ENCODE measurements at places on chromosomes 4 and X.

- no peak for DNase-seq
These were observed 11.1 kb upstream of the TMEM156 start for GRCh38 chr4:39043058-39043860.

DNA sequence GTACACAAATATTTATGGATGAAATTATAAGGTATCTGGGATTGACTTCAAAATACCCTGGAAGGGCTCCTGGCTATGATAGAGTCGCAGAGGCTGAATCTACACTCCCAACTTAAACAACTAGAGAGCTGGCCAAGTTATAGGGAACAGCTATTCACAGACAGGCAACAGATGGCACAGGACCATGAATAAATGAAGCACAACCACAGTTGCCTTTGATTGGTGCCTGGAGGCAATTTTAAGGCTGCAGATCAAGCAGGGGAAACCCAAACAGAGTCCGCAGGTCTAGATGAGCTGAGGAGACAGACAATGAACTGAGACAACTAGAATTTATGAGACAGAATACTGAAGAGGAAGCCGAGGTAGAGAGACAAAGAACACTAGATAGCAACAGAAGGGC lies 155.9 kb downstream of the EVC2 start:
- no peak for DNase-seq

GRCh38 chr4:80393246-80393969 lies 57.9 kb downstream of the CFAP299 start:
- DNase-seq = no peak

- no peak for DNase-seq
These were observed 228.5 kb downstream of the STIM2 start for GRCh38 chr4:27089186-27089585.

- no peak for DNase-seq
These were observed 70.8 kb upstream of the PGRMC2 start for GRCh38 chr4:128358231-128358912.

DNA sequence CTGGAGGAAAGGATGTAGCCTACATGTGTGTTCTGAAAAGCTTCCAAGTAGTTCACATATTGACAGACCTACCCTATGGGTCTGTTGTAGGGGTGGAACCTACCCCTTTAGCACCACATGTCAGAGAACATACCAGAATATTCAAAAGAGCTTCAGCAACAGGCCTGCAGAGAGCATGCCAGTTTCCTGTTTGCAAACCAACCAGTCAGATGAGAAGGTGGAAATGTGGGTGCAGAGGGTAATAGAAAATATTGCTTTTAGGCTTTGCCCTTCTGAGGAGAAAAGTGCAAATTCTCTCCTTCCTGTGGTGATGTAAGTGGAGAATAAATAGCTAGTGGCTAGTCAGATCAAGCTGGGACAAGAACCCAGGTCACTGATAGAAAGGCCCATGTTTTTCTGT lies 16.4 kb downstream of the INTS6L start:
- no peak for DNase-seq

DNA sequence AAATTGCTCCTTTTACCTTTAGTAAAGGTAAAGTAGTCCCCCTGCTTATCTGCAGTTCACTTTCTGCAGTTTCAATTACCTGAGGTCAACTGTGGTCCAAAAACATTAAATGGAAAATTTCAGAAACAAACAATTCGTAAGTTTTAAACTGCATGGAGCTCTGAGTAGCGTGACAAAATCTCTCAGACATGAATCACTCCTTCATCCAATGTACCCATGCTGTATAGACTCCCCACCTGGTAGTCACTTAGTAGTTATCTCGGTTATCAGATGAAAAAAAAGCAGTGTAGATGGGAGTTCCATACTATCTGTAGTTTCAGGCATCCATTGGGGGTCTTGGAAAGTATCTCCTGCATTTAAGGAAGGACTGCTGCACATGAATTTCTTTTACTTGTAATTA lies 7.7 kb downstream of the UNC5C start:
- DNase-seq = no peak

- DNase-seq = no peak
These were observed 55.5 kb downstream of the BMPR1B start for GRCh38 chr4:94813221-94813620.

- no peak for DNase-seq
These were observed 47.1 kb upstream of the PCDH10 start for GRCh38 chr4:133102043-133102442.

GRCh38 chr4:6772223-6772928 lies 10.2 kb upstream of the KIAA0232 start:
- no peak for DNase-seq

GRCh38 chrX:125622899-125623298 lies 303.2 kb downstream of the TEX13C start:
- no peak for DNase-seq

- no peak for DNase-seq
These were observed 650.2 kb upstream of the DIPK2B start for GRCh38 chrX:45850775-45851433.

DNA sequence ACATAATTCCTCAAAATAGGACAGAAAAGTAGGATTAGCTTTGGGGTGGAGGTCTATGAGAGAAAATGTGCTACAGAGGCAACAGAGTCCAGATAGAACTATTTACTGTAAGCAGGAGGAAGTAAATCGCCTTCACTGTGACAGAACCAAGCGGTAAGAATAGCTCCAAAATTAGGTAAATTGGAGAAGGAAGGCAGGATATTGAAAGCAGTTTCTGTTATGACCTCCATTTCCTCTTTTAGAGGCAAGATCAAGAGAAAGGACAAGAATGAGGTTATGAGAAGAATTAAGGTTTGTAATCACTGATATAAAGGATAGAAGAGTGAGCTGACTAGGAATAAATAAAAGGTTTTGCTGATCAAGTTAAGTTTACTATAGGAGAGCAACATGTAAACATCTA lies 44.1 kb upstream of the NEUROG2 start:
- no peak for DNase-seq

GRCh38 chr4:26272654-26273615 lies 47.9 kb upstream of the RBPJ start:
- no peak for DNase-seq

GRCh38 chr4:158219623-158220022 lies 9.3 kb downstream of the TMEM144 start:
- no peak for DNase-seq

DNA sequence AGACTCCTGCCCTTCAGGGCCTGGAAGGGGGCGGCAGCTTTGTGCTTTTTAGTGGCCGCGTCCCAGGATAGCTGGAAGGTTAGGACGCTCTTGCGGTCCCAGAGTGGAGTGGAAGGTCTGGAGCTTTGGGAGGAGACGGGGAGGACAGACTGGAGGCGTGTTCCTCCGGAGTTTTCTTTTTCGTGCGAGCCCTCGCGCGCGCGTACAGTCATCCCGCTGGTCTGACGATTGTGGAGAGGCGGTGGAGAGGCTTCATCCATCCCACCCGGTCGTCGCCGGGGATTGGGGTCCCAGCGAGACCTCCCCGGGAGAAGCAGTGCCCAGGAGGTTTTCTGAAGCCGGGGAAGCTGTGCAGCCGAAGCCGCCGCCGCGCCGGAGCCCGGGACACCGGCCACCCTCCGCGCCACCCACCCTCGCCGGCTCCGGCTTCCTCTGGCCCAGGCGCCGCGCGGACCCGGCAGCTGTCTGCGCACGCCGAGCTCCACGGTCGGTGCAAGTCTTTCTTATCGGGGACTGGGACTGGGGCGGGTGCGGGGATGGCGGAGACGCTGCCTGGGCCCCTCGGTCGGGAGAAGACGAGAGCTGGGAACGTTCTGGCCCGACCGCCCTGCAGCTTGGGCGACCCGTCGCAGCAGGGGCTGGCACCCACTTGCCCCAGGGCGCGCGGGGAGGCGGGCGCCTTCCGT lies at the start of gene EDNRA:
Gene EDNRA (plus strand): TSS at position 207 of the 686 bp plus-strand sequence. CDS start 4,585 bp downstream, outside the sequence.
- DNase-seq = no peak

- DNase-seq = no peak
These were observed 1.7 kb downstream of the EMD start for GRCh38 chrX:154380787-154381186.

- DNase-seq = no peak
These were observed 162.7 kb upstream of the GALNTL6 start for GRCh38 chr4:171650543-171650942.

- DNase-seq = no peak
These were observed 12.2 kb upstream of the TMEM128 start for GRCh38 chr4:4260185-4260751.

DNA sequence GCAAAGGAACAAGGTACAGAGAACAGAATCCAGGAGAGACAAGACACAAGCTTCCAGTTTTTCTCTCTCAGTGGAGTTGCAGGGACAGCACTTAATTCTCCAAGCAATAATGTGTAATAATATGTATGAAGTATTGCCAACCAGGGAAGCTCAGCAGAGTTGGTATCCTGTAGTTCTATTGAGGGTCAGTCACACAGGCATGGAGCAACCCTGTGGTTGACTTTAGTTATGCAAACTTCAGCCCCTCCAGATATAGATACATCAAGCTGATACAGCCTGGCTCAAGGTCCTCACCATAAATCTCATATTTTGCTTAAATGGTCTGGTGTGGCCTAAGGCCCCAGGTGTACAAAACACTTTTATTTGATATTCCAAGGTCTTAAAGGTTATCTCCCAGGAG lies 248.6 kb upstream of the EPHA5 start:
- no peak for DNase-seq

DNA sequence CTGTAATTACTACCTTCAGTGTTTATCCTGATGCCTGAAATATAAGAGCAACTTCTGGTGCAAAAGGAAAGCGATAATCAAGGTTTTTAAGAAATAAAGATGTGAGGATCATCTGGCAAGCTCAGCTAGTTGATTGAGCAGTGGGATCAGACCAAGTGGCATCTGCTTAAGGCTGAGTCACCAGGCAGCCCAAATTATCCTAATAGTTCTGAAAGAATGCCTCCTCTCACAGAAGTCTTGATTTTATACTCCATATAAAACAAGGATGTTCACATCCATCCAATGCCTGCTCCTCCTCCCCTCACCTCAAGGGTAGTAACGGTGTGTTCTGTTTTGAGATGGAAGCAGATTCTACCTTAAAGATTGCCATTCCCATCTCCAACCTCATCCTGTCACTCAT lies 134.5 kb upstream of the RASGEF1B start:
- DNase-seq = no peak

DNA sequence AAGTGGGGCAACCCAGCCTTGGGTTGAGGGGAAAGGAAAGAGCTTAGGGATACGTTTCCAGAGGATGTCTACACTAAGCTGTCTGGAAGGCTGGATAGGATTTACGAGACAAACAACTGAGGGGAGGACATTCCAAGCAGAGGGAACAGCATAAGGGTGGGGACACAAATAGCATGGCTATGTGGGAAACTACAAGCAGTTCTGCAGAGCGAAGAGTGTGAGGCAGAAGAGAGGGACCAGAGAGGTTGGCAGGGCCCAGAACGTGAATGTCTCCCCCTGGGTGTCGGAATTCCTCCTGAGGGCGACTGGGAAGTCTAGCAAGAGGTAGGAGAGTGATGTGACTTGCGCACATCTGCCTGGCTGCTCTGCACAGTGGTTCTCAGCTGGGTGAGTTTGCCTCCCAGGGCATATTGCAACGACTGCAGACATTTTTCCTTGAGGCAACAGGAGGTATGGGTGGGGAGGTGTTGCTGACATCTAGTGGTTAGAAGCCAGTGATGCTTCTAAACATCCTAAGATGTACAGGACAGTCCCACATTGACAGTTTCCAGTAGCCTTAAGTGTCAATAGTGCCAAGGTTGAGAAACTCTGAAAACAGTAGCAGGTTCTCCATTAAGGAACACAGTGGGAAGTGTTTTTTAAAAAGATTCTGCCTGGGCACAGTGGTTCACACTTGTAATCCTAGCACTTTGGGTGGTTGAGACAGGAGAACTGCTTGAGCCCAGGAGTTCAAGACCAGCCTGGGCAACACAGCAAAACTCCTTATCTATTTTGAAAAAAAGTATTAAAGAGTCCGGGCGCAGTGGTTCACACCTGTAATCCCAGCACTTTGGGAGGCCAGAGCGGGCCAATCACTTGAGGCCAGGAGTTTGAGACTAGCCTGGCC lies 9.2 kb downstream of the NDUFA1 start:
- no peak for DNase-seq

GRCh38 chr4:8129136-8129535 lies 29.5 kb downstream of the ABLIM2 start:
- DNase-seq = no peak

GRCh38 chr4:2489081-2489805 lies 20.3 kb downstream of the RNF4 start:
- DNase-seq = no peak

DNA sequence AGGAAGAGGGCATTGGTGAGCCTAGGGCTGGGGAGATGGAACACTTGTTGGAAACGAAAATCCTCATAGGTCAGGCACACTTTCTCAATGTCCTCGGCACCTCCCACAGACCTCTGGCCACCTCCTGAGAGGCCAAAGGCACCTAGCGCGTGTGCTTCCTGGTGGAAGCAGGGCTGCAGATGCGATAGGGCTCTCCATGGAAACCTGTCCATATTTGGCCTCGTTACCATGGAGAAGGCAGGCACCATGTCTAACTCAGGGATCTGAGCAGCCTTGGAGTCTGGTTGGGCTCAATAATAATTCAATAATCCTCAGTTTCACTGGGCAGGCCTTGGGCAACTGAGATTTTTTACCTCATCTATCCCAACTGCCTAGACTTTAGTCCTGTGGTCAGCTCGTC lies 58.3 kb downstream of the RAI2 start:
- no peak for DNase-seq

GRCh38 chr4:156972379-156973015 lies 898 bp upstream of the PDGFC start:
- no peak for DNase-seq

DNA sequence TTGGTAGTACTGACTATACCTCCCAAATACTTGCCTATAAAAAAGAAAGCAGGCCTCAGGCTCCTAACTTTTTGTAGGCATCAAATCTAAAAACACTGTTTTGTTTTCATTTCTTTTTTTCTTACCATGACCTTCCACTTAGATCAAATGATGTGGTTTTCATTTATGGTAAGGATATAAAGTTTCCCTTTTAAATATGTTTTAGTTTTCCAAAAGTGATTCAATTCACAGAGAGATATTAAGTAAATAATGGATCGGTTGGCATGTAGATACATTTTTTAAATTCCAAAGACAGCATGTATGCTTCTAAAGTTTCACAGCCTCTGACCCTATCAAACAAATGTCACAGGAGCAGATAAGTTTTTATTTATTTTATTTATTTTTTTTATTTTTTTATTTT lies 23.9 kb downstream of the EFHC2 start:
- DNase-seq = no peak

- no peak for DNase-seq
These were observed 487.2 kb upstream of the LCORL start for GRCh38 chr4:18508786-18509185.

DNA sequence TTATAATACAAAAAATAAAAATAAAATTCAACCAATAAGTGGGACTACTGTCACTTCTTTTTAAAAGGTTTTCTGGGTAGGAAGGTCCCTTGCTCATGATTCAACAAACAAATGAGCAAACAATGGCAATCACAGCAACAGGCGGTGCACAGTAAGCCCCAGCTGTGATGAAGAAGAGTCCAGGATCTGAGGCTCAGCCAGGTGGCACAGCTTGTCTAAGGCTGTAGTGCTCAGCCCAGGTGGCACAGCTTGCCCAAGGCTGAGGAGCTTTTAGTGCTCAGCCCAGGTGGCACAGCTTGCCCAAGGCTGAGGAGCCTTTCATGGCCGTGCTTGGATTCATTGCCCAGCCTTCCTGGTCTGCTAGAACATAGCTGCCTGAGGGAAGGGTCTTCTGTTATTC lies 75.0 kb downstream of the ZFYVE28 start:
- DNase-seq = no peak

GRCh38 chr4:110675426-110675825 lies 52.5 kb upstream of the PITX2 start:
- DNase-seq = no peak

Data from GM12892 (cell line).